ENCODE measurements at places on chromosomes 3 and 15.

GRCh38 chr3:38549957-38550840, 54.1 kb downstream of the EXOG start:
- DNase-seq = no peak

- no peak for DNase-seq
These were observed 1.5 kb downstream of the PLCL2 start for GRCh38 chr3:16886303-16886683.

- no peak for DNase-seq
These were observed 214.3 kb upstream of the FEZF2 start for GRCh38 chr3:62587579-62588031.

GRCh38 chr3:195105389-195105788, 165.6 kb downstream of the XXYLT1 start:
- no peak for DNase-seq

- no peak for DNase-seq
These were observed 30.9 kb downstream of the MGLL start for GRCh38 chr3:127791221-127791913.

GRCh38 chr3:171812811-171813210, 2.5 kb upstream of the PLD1 start:
- no peak for DNase-seq

DNA sequence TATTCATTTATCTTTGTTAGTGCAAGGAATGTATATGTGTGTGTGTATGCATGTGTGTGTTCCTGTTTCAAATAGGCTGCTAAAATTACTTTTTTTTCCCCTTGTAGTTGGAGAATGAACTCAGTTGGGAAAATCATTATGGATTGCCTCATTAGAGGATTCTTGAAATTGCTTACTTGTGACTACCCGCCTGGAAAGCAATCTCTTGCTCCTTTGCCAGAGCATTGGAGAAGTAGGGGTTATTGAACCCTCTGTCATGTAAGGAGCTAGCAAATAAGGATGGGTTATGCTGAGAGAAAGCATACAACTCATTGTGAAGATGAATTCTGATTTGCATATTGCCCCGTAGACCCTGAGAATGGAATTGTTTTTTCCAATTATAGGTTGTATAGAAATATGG, 474.5 kb downstream of the CADM2 start:
- peak; percentile 2 for DNase-seq

DNA sequence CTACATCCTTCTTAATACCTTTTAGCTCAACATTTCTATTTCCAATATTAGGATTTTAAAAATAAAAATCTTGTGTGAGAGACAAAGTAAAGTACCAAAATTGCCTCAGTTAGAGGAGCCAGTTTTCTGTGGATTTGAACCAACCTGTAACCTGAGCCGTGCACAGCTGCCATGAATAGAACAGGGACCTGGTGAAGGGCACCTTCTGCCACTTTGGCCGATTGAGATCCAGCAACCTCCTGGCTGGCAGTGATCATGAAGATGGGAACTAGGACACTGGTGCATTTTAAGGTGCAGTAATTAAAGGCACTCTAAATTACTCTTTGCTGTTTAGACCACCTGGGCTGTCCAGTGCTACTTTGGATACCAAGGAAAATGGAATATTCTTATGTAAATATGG, 34.3 kb upstream of the TRAK1 start:
- no peak for DNase-seq

Measured in muscle of arm (tissue), 14 donors.